ENCODE measurements at places on chromosomes 4 and X. TPM values are rescaled to one million over a fixed set of nuclear protein-coding genes. Genes with fewer than 3 reads are reported as not detected.

The TKTL2 gene
- not detected for total RNA-seq

The IDS gene
- 127 TPM for total RNA-seq

The TNIP3 gene
- total RNA-seq: 3.6 TPM

The NAA11 gene
- total RNA-seq: not detected

The ADRA2C gene
- not detected for total RNA-seq

The UBE2A gene
- total RNA-seq: 42.5 TPM
